ENCODE measurements at places on chromosomes 3 and 15.

- DNase-seq, result no peak
These were observed 86.1 kb downstream of the VPS13C start for GRCh38 chr15:61974118-61974517.

GRCh38 chr3:41608347-41608746 lies 353.6 kb downstream of the ULK4 start:
- no peak for DNase-seq

- no peak for DNase-seq
These were observed 31.9 kb downstream of the RAB8B start for GRCh38 chr15:63221346-63221745.

GRCh38 chr3:73552700-73553099 lies 72.0 kb downstream of the PDZRN3 start:
- DNase-seq, result peak; percentile 53

DNA sequence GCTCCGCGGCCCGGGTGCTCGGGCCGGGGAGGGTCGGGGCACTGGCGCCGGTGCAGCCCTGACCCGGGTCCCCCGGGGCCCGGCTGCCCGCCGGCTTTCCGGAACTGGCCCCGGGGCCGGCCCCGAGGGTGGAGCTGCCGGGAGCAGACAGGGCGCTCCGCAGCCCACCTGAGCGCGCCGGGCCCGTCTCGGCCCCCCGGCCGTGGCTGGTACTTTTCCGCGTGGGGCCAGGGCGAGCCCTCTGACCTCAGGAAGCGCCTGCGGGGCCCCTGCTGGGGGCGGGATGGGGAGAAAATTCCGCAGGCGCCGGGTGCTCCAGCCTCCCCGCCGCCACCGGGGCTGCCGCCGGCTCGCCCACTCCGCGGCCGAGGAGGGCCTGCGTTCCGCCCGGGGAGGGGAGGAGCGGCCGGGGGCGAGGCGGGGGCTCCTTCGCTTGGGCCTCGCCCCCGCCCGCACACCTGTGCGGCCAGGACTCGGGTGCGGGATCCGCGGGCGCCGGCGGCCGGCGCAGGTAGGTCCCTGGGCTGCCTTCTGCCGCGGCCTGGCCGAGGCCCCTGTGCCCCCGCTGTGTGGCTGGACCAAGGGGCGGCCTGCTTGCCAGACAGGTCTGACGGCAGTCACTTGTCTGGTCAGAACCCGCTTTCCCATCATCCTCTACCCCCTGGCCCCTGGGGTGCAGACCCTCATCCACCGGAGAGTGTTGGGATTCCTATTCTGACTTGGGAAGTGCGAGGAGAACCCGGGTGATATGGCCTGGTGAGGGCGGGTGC lies 3.5 kb downstream of the FURIN start:
- no peak for DNase-seq

GRCh38 chr3:99521551-99521950 lies 116.8 kb upstream of the COL8A1 start:
- DNase-seq, result no peak

DNA sequence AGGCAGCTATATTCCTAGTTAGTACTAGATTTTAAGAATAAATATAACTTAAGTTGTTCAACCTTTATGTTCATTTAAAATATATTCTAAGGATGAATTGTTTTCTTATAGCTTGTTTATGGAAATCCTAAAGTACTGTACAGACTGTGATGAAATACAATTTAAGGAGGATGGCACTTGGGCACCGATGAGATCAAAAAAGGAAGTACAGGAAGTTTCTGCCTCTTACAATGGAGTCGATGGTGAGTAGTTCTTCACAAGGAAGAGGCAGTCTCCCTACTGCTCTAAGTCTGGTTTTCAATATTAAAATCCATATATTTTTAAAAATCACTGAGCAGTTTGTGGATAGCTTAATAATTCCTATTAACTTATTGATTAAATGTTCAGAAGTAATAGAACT lies 29.6 kb downstream of the CALML4 start:
- DNase-seq, result no peak

DNA sequence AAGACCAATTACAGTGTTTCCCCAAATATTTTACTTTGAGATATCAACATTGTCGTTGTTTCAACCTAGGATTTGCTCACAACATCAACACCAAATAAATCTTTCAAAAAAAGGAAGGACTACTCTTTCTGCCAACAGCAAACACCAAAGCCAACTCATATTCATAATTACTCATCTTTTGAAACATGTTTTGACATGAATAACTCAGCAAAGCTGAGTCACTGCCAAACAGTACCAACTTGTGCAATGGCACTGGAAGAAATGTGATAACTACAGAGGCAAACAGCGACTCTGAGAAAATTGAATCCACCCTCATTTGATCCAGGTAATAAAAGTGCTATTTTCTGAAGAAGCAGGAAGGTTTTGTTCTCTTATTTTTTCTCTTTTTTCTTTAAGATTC lies 67.2 kb downstream of the PEX5L start:
- no peak for DNase-seq

DNA sequence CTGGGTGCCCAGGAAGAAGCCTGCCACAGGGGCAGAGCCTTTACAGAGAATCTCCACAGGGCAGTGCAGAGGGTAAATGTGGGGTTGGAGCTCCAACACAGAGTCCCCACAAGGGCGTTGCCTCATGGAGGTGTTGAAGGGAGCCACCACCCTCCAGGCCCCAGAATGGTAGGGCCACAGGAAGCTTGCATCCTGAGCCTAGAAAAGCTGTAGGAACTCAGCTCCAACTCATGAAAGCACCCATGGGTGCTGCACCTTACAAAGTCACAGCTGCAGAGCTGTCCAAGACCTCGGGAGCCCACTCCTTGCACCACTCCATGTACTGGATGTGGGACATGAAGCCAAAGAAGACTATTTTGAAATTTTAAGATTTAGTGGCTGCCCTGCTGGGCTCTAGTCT lies 73.3 kb upstream of the KCNH8 start:
- DNase-seq, result no peak

- no peak for DNase-seq
These were observed 4.9 kb upstream of the TP63 start for GRCh38 chr3:189626286-189626685.

DNA sequence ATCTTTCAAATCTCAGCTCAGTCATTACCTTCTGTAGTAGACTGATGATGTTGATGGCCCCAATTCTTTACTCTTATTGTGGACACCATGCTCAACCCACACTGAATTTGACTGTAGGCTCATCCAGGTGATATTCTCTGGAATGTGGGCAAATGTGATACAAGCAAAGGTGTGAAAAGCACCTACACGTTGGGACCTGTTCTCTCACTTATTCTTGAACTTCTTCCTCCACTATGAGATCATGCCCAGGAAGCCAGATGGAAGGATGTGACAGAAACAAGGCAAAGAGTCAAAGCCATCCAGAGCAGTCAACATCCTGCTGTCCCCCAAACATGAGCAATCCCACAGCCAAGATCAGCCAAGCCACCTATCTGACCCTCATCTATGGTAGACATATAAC lies 471.2 kb upstream of the UBE2E2 start:
- no peak for DNase-seq

GRCh38 chr3:52188556-52188955 lies 9.4 kb upstream of the ALAS1 start:
- no peak for DNase-seq

DNA sequence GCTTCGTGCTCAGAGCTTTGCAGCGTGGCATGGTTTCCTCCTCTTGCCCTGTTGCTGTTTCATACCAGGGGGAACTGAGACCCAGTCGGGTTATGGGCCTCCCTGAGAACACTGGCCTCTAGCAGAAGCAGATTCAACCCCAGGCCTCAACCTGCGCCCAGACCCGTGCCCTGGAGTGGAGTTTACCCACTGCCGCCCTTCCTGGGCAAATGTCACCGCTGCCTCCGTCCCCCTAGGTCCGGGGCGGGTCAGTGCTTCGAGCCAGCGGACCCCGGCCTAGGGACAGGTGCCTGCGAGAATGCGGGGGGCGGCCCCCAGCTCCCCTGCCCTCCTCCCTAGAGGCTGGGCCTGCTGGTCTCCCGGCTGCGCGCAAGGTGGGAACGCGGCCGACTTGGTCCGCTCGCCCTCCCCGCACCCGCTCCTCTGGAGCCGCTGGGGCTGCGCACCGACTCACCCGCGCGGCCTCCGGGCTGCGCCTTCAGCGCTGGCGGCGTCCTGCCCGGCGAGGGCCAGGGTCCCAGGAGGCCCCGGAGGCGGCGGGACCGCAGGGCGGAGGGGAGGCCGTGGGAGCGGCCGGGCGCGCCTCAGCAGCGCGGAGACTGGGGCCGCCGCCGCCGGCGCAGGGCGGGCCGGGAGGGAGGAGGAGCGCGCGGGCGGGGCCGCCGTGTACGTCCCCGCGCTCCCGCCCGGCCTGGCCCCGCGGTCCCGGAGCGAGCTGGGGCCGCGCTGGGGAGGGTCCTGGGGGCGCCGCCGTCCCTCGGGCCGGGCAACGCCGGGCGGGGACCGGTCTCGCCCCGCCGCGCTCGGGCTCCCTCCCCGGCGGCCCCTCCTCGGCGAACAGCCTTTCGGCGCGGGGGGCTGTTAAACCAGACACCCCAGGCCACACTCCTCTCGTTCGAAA lies at the start of gene PIGZ:
Gene PIGZ (minus strand): TSS at position 601 of the 901 bp plus-strand sequence. CDS start 16,802 bp downstream, outside the sequence.
- no peak for DNase-seq

GRCh38 chr3:33041909-33042308 lies 55.0 kb downstream of the GLB1 start:
- DNase-seq, result no peak

DNA sequence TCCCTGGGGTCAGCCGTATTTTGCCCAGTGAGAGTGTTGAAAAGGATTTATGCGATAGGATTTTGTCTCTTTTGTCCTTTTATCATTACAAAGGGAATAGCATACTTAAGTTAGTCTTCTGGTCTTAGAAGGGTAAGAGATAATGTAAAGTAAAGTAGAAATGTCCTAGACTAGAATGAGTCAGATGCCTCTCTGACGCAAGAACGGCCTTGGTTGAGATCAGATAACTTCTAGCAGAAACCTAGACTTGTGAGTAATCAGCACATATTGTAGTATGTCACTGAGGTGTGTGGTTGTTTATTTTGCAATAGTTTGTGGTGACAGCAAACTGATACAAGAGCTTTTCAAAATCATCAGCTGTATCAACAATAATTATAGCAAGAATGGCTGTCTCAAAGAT lies 866.1 kb downstream of the NSUN3 start:
- DNase-seq, result peak; percentile 83

- DNase-seq, result peak; percentile 62
These were observed 45.6 kb downstream of the DNASE1L3 start for GRCh38 chr3:58164906-58165821.

GRCh38 chr3:64093825-64094712 lies 70.8 kb upstream of the PSMD6 start:
- DNase-seq, result peak; percentile 19

- peak; percentile 76 for DNase-seq
These were observed 9.1 kb downstream of the CHD2 start for GRCh38 chr15:92909136-92909781.

GRCh38 chr3:90032980-90033641 lies 925.7 kb downstream of the EPHA3 start:
- DNase-seq, result no peak

DNA sequence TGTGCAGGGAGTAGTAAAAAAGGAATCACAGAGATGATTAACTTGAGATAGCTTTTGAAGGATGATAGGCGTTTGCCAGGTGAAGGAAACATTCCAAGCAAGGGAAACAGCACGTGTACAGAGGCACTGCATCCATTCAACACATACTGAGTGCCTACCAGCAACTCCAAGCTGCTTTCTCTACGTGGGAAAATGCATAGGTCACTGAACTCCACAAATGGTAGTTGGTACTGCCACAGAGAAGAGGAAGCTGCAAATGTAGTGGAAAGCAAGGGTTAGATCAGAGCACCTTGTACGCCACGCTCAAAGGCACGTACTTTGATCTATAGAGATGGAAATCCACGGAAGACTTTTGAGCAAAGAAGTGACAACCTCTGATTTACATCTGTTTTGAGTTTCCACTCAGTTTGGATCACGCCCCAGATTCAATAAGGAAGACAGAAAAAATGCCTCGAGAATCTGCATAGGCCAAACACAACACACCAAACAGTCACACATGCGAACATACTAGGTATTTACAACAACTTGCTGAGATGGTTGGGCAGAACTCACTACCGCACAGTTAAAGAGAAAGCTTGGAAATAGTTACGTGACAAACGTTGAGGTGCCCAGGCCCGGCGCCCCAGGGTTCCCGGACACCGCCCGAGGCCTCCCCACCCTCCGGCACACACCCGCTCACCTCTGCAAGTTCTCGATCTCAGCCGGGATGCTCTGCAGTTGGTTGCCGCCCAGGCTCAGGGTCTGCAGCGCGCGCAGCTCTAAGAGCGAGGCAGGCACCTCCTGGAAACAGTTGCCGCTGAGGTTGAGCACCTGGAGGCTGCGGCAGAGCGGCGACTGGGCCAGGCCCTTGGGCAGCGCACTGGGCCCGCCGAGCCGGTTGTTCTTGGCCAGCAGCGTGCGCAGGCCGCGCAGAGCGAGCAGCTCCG lies 826 bp downstream of the LRRC58 start:
- peak; percentile 3 for DNase-seq

GRCh38 chr15:56538901-56539545 lies 74.1 kb upstream of the MNS1 start:
- no peak for DNase-seq

GRCh38 chr3:4852780-4853748 lies 126.2 kb upstream of the BHLHE40 start:
- peak; percentile 62 for DNase-seq

DNA sequence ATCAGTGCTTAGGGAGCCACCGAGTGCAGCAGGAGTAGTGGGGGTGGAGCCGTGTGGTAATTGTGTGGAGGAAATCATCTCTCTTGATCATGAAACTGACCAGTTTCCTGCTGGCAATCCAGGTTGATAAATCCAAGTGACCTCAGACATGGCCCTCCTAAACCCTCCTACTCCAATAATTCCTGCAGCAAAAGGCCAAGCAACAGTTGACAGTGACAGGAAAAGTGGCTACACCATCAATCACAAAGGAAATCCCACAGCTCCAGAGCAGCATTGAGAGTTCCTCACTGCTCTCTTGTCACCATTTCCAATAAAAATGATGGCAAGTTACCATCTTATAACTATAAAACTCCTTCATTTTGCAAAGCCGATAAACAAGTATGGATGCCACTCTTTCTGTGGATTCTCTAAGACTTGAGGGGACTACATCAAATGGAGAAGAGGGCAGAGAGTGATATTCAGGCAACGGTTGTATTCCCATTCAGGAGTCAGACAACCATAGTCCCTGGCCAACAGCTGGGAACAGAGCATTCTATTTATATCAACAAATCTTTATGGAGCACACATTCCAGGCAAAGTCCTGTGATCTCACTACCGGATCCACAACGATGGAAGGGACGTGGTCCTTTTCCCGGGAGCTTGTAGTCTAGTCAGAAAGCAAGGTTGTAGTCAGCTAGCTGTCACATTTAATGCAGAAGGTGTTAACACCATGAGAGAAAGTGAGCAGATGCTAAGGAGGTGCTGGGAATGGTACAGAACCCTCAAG lies 312.5 kb upstream of the CTNNB1 start:
- DNase-seq, result no peak

GRCh38 chr15:92839696-92840095 lies 60.4 kb upstream of the CHD2 start:
- no peak for DNase-seq

- no peak for DNase-seq
These were observed 5.1 kb downstream of the TTC23 start for GRCh38 chr15:99244306-99244705.

- DNase-seq, result no peak
These were observed 74.8 kb downstream of the PPM1L start for GRCh38 chr3:160830796-160831195.

All from astrocyte of the spinal cord (primary cell).